Stimulated activated naive CD4-positive, alpha-beta T cell treated with Interleukin-2 at 50 U/mL for 16 hours (primary cell): ENCODE measurements at places on chromosomes 11 and 22.

DNA sequence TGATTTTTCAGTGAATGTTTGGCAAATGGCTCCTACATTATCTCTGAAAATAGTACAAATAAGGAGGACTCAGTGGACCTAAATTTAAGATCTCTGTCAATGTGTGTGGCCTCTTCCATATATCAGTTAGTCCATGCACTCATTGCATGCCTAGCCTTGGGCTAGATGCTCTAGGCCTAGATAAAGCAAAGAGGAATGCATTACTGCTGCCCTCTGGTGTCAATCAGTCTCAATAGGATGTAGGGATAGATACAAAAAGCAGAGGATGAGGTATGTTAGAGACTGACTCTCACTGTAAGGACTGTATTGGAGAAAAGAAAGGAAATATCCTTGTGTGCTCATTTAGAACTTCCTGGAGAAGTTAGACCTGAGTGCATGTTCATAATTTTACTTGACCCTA is 42.0 kb downstream of the MS4A2 start:
- DNase-seq = no peak

DNA sequence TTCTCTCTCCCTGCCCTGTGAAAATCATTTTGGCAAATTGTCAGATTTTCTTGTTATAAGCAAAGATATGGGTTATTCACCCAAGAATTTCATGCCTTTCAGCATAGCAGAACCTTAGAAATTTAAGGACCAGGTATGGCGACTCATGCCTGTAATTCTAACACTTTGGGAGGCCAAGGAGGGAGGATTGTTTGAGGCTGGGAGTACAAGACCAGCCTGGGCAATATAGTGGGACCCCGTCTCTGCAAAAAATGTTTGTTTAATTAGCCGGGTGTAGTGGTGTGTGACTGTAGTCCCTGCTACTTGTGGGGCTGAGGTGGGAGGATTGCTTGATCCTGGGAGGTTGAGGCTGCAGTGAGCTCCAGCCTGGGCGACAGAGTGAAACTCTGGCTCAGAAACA is 27.6 kb downstream of the APLP2 start:
- DNase-seq = no peak

GRCh38 chr22:24429411-24430365 is 2.3 kb downstream of the ADORA2A start:
- DNase-seq = peak; percentile 48

GRCh38 chr11:20362481-20362880 is 1.0 kb upstream of the HTATIP2 start:
- no peak for DNase-seq

GRCh38 chr22:25987948-25988347 is 181.3 kb upstream of the SEZ6L start:
- DNase-seq = no peak

- DNase-seq = no peak
Observed at GRCh38 chr11:56533054-56533740, 9.9 kb downstream of the OR5M11 start.

DNA sequence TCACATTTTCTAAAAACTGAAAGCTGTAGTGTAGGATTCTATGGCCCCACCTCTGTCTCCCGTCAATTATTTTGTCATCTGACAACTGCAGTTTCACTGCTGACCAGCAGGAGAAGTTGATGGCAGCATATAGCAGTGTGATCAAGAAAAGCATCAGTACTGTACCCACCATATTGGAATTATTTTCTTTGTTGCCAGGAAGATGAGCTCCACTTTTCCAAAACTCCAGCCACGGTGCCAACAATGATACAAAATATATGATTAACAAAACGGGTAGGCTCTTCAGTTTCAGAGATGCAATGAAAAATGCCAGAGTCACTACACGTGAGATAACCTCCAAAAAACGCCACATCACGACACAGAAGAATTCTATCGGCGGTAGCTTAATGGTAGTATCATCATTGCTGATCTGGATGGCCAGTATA is 41.3 kb downstream of the XKR3 start:
- no peak for DNase-seq

- DNase-seq = peak; percentile 42
Observed at GRCh38 chr11:721741-722345, 15.8 kb downstream of the EPS8L2 start.

DNA sequence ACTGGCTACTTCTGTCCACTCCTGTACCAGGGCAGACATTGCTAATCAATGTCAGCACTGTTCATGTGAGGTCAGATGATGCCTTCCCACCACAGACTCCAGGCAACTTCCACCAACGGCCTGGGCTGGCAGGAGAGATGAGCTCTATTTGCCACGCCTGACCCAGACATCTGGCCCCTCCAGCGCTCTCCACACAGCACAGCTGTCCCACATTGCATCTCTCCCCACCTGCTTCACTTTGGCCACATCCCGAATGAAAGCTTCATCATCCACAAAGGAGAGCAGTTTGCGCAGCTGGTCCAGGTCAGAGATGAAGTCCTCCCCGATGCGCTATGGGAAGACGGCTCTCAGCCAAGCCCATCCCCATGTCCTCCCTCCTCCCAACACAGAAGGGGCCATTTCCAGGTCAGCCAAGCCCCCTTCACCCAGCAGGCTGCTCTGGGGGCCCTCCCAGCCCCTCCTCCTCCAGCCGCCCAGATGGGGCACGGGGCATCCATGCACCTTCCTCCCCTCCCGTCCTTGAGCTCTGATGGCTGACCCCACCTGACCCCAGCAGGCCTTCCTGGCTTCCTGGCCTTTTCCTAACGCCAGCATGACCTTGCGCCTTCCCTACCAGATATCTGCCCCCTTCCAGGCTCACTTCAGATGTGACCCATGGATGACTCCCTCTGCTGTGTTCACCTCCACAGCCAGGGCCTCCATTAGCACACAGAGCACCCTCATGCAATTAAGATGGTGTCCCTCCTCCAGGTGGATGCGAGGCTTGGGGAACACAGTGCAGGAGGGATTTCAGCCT is 7.4 kb downstream of the PYGM start:
- DNase-seq = no peak

GRCh38 chr11:128464878-128465450 is 122.4 kb downstream of the ETS1 start:
- no peak for DNase-seq

DNA sequence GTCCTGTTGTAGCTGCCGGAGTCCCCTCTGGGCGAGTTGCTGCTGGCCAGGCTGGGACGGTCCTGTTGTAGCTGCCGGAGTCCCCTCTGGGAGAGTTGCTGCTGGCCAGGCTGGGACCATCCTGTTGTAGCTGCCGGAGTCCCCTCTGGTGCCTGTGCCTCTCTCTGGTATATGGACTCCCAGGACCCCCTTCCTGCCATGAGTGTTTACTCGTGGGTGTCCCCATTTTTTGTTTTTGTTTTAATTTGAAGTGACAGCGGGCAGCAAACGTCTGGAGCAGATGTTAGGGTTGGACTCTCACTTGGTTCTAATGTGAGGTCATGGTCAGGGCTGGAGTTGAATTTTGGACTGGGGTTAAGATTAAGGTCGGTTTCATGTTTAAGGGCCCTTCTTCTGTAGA is 14.2 kb downstream of the SHANK3 start:
- DNase-seq = no peak

GRCh38 chr11:10091314-10092045 is 202.5 kb downstream of the SBF2 start:
- no peak for DNase-seq
